ENCODE measurements at places on chromosomes 12 and 14.
A peak's percentile ranks its signal among the peaks of the same experiment; 100 is the strongest.

DNA sequence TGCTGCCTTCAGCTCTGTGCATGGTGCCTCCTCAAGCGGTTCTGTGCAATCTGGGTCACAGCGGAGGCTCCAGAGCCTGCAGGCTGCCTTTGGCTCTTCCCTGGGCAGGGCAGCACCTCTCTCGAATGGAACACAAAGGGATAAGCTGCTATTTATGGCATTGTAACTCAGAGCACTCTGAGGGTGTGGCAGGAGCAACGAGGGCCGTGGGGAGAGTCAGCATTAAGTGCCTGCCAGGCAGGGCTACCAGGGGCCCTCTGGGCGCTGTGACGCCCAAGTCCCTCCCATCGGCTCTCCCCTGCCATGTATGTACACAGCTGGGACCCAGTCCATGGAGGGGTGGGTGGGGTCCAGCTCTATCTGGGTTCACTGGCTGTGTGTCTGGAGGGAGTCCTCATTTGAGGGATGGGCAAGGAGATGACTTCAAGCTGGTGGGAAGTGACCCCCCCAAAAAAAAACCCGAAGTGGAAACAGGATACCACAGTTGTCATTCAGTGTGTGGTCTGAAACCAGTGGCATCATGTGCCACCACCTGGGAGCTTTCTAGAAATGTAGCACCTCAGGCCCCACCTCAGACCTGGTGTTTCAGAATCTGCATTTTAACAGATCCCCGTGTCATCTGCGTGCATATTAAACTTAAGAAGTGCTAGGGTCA is 44.0 kb upstream of the OAS1 start:
- no peak for DNase-seq

DNA sequence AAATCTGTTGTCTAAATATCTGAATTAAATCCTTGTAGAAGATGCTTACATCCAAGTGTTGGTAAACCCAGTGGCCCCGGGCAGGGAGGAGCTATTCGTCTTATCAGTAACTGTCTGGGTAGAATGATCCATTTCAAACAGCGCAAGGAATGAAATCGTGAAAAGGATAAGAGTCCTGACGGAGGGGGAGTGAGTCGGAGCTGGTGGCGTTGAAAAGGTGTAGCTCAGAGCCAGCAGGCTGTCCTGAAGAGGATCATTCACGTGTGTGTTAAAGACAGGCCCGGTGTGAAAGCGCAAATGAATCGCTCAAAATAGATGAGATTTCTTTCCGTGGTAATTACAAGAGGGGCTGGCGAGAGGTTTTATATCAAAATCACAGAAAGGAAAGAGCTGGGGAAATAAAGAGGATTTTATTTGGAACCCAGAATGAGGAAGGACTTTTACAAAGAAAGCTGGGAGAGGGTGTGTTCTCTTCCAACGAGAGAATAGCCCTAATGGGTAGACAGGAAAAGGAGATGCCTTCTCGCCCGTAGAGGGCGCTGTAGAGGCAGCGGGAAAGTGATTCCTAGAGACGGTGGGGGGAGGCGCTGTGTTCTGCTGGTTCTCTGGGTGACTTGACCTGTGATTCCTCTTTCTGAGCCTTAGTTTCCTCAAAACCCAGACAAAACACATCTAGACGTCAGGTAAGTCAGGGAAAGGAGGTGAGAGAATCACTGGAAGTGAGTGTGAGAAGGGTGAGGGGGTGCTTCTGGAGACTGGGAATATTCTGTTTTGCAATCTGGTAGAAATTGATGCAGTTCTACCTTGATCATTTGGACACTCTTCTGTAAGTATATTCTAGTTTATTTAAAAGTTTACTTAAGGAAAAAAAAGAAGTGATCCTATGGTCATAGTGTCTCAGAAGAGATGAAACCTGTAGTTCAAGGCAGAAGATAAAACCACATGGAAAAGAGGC is 39.3 kb downstream of the SRRM4 start:
- DNase-seq: no peak

DNA sequence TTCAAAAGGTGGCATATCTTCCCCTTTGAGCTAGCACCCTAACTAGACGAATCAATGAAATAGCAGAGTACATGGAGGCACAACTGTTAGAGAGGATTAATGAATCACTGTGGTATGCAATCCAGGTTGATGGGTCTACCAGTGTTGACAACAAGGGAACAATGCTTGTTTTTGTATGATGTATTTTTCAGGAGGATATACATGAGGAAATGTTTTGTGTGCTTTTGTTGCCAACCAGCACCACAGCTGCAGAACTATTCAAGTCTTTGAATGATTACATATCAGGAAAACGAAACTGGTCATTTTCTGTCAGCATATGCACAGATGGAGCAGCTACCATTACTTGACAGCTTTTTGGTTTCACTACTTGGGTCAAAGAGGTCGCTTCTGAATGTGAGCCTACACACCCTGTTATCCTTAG is 142.6 kb downstream of the GPHN start:
- DNase-seq: no peak

GRCh38 chr14:90546767-90547166 is 149.9 kb downstream of the CALM1 start:
- DNase-seq: peak; percentile 50

DNA sequence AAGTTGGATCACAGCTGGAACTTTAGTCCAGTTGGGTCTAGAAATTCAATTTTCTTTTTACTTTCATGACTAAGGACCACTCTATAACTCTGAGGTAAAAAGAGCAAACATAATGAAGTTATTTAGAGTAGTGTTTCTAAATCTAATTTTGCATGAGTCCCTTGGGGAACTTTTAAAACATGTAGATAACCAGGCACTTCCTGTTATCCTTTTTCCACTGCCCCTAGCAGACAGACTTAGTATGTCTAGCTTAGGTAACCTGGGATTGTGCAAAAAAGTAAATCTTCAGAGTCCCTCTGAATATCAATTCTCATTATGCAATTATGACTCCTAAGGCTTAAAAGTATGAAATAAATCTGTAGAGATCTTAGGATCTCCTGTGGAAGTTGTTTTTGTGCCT is 371.2 kb downstream of the DIO2 start:
- no peak for DNase-seq

GRCh38 chr14:25615174-25615573 is 565.2 kb upstream of the STXBP6 start:
- DNase-seq: no peak

- DNase-seq: no peak
These were observed 73.9 kb downstream of the ANO4 start for GRCh38 chr12:100868487-100868886.

All from NCI-H2081 (cell line).